ENCODE measurements at places on chromosomes 6 and 20.

DNA sequence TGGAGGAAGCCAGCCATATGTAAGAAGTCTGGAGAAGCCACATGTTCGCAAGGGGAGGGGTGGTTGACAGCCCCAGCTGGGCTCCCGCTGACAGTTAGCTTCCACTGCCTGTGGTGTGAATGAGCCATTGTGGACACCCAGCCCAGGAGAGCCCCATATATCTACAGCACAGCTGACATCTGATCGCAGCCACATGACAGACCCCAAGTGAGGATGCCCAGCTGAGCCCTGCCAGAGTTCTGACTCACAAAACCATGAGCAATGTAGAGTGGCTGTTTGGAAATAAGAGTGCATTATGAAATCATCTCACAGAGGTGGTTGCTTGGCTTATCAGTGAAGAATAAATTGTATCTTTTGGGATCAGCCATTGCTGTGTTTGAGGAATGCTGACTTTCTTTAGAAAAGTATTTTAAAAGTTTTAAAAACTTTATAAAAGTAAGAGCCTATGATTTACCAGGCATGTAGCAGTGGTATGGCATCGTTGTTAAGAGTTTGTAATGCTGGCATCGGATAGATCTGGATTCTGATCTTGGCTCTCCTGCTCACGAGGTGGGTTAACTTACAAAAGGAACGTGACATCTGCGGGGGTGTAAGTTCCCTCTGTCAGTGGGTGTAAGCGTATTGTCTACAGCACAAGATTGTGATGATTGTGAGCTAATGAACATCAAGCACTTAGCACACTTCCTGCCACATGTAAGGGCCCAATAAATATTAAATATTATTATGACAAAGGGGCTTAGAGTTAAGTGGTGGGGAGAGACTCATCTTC is 24.1 kb downstream of the CFAP61 start:
- DNase-seq = peak; percentile 55

GRCh38 chr6:89829472-89830169 is at the start of gene CASP8AP2:
TSS of gene CASP8AP2 (plus strand) at chr6:89829880.
- peak; percentile 100 for DNase-seq

GRCh38 chr6:7080311-7080710 is 27.4 kb upstream of the RREB1 start:
- no peak for DNase-seq

GRCh38 chr6:25359891-25360290 is 80.7 kb downstream of the CARMIL1 start:
- DNase-seq = no peak

DNA sequence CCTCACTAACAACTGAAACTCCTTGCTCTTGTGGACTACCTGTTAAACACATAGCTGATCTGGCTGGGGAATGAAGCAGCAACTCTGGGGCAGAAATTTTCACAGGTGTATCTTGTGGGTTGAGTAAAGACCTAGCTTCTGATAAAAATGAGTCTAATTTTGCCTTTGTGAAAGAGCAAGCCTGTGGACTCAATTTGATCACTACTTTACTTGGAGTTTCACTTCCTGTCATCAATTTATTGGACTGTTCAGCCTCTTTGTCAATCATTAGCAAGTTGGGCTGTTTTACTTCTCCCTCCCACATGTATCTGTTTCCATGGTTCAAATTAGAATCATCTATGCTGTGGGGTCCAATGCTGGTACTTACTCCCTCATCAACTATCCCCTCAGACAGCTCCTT is 29.6 kb upstream of the CRIP3 start:
- DNase-seq = no peak

DNA sequence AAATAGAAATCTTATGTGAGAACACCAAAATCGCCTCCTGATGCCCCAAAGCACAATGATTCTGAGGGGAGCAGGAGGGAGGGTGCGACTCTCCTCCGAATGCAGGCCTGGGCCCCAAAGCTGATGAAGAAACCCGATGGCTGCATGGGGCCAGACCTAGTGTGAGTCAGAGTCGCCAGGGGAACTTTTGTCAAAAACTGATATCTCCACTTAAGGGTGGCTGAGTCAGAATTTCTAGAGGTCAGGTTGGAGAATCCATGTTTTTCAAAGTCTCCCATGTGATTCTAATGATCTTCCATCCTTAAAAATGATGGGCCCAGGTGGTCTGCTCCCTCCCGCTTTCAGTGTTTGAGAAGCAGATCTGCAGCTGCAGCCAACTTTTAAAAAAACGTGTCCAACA is 172.8 kb downstream of the BACH2 start:
- peak; percentile 6 for DNase-seq

- DNase-seq = no peak
Measured at GRCh38 chr6:44088827-44089590, 38.2 kb downstream of the MRPL14 start.

DNA sequence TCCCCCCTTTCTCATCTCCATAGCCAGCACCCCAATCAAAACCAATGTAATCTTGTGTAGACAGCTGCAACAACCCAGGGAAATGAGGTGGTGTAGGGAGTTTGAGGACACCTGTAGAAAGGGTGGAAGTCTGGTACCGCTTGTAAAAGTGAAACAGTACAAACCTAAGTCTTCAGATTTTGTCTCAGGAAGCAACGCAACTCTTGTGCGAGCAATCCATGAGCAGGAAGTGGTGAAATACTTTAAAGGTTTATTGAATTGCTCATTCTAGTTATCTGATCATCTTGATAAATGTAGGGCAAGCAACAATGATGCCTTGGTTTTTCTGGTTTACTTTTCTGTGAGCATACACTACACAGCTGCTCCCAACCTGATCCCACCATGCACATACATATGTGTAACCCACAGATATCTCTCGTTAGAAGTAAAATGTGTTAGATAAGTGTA is 71.1 kb upstream of the THEMIS start:
- peak; percentile 97 for DNase-seq

DNA sequence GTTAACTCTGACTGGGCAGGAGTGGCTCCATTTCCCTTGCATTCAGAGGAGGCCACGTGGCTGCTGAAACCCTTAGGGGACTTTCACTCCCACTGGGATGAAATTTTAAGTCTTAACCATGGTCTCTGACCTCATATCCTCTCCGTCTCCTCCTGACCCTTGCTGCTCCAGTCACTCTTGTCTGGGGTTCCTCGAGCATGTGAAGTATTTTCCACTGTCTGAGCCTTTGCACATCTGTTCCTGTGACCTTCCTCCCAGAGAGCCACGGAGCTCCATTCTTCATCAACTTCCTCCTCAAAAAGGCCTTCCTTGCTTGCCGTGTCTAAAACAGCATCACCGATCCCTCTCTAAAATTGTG is 153.0 kb upstream of the UST start:
- DNase-seq = no peak

GRCh38 chr6:104459543-104459942 is 400.2 kb downstream of the HACE1 start:
- no peak for DNase-seq

- DNase-seq = peak; percentile 61
Measured at GRCh38 chr6:35487658-35488516, 9.0 kb downstream of the TEAD3 start.

- DNase-seq = no peak
Measured at GRCh38 chr6:15358579-15359327, 112.9 kb downstream of the JARID2 start.

- DNase-seq = no peak
Measured at GRCh38 chr20:2839732-2840137, 720 bp downstream of the PCED1A start.

GRCh38 chr6:112283621-112284020 is 29.3 kb upstream of the LAMA4 start:
- DNase-seq = no peak

DNA sequence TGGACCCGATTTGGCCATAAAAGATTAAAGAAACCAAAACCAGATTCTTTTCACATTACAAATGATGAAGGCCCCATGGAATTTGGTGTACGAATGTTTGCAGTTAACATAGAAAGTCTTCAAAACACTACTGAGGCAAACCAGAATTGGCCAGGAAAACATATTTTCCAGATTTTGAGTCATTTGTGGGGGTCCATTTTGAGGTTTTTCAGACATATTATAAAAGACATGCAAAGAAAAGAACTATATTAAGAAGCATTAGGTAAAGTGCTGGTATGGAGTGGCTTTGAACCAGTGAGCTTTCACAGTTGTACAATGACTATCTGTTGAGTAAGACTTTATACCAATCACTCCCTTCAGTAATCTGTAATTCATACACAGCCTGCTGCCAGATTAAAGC is 168.9 kb upstream of the COL21A1 start:
- DNase-seq = no peak

DNA sequence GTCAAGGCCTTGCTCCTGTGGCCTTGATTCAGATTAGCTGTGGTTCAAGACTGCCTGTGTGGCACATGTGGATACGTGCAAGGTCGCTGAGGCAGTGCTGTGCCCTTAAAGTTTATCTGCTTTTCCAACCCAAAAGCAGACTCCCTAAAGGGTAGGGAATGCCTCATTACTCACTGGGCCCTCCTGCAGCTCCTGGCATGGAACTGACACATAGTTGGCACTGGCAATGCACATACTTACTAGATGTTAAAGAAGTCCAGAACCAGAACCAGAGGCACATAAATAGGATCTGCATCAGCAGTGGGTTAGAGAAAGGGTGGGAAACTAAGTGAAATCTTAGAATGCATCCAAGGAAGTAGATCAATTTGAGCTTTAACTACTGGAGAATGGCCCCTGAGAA is 90.6 kb upstream of the MLN start:
- DNase-seq = no peak

DNA sequence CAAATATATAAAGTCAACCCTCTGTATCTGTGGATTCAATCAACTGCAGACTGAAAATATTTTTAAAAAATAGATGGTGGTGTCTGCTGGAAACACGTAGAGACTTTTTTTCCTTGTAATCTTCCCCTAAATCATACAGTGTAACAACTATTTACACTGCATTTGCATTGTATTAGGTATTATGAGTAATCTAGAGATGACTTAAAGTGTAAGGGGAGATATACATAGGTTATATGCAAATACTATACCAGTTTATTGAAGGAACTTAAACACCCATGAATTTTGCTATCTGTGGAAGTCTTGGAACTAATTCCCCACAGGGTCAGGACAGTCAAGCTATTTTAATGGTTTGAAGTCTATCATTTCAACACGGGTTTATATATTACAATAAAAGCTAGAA is 10.2 kb downstream of the HDAC2 start:
- no peak for DNase-seq

DNA sequence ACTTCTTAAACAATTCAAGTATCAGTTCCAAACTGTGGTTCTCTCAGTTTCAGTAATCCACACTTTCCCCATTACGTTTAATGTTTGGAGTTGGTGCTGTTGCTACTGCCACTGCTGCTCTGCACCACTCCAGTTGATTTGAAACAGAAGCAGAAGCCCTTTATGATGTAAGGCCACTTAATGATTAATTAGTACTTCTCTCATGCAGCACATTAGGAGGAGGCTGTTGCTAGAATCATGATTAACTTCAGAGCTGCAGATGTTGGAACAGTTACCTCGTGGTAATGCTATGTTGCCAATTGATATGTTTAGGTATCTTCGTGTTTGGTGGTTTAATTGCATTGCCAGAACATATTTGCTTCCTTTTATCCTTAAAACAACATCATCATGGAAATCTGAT is 986.2 kb upstream of the CITED2 start:
- no peak for DNase-seq

DNA sequence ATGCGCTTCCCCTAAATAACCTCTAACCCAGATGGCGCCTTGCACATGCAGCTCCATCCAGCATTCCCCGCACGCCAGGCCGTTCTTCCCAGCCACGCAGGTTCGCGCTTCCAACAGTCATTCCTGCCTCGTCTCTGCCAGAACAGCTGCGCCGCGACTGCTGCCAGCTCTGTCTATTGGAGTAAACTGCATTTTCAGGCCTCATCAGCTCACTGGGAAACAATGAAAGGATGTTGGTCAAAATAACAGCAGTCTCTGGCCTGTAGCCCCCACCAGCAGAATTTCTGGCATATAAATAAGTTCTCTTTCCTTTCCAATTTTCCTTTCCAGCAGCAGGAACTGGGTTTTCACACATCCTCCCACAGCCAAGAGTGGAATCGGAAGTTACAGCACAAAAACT is 14.6 kb downstream of the NRSN1 start:
- no peak for DNase-seq

DNA sequence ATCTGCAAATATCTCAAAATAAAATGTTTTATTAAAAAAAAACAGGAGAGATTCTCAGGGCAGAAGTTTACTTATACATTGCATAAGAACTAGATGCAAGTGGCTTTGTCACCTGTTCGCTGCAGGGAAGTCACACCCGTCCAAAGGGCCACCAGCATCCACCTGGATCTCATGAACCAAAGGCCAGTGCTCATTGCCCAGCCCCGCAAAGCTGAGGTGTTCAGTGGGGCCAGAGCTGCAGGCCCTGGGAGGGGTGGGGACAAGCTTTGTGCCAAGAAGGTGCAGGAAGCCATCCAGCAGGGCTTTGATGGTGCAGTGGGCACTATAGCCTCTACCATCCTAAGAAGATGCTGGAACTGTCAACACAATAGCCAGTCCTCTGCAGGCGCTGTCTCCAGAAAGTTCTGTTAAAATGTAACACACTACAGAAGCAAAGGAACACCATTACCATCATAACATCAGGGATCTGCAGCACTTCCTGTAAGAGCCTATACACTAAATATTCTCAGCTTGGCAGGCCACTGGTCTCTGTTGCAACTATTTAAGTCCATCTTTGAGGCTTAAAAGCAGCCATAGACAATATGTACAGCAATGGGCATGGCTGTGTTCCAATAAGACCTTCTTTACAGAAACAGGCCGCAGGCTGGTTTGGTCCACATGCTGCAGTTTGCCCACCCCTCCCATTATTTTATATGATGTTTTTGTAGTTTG is 15.7 kb upstream of the CD93 start:
- no peak for DNase-seq
